ENCODE measurements at places on chromosomes 11 and 22.

DNA sequence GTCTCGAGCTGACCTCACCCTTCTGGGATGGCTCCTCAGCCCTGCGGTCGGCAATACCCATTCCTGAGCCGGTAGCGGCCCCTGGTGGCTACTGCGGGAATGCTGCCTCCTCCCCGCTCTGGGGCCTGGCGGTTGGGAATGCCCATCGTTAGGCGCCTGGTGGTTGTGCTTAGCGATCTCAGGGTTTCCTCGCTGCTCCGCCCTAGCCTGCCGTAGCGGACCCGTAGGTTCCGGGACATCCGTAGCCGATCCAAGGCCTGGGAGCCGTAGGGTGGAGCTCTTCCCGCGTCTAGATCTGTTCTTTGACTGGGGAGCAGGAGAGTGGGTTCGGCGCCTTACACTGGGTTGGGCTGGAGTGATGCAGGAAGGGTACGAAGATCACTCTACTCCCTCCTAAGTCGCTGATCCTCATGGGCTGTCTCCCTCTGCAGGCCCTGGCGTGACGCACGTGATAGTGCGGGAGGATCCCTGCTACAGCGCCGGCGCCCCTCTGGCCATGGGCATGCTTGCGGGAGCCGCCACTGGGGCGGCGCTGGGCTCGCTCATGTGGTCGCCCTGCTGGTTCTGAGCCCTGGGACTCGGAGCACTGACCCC lies 14.8 kb downstream of the PLEKHB1 start:
- peak; percentile 80 for DNase-seq

- no peak for DNase-seq
Observed at GRCh38 chr11:20844630-20845029, 175.2 kb downstream of the NELL1 start.

- DNase-seq: no peak
Observed at GRCh38 chr11:64559351-64560138, 31.5 kb upstream of the SLC22A12 start.

DNA sequence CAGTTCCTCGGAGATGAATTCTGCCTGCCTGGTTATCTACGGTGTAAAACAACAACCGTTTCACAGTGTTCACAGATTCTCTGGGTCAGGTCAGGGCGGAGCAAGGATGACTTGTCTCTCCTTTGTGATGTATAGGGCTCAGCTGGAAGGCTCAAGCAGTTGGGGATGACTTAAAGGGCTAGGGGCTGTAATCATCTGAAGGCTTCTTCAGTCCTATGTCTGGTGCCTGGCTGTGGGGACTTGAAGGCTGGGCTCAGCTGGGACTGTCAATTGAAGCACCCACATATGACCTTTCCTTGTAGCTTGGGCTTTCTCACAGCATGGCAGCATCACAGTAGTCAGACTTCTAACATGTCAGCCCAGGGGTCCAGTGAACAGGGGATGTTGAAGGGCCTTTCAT lies 29.3 kb downstream of the EIF3F start:
- no peak for DNase-seq

- no peak for DNase-seq
Observed at GRCh38 chr22:30381264-30381663, 5.9 kb downstream of the RNF215 start.

- DNase-seq: peak; percentile 3
Observed at GRCh38 chr11:71338801-71339395, 86.5 kb upstream of the SHANK2 start.

- DNase-seq: no peak
Observed at GRCh38 chr11:70623906-70624597, 225.7 kb downstream of the CTTN start.

- DNase-seq: no peak
Observed at GRCh38 chr11:69686856-69687255, 11.7 kb upstream of the LTO1 start.

DNA sequence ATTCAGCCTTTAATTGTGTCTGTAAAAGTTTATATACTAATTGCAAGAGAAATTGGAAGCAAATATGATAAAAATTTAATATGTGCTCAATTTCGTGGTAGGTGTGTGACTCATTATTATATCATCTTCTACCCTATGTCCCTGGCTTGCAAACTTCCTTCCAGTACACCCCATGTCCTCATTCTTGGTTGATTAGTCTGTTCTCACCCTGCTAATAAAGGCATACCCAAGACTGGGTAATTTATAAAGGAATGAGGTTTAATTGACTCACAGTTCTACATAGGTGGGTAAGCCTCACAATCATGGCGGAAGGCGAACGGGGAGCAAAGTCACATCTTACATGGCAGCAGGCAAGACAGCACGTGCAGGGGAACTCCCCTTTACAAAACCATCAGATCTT lies 11.9 kb downstream of the MRGPRX3 start:
- peak; percentile 24 for DNase-seq

DNA sequence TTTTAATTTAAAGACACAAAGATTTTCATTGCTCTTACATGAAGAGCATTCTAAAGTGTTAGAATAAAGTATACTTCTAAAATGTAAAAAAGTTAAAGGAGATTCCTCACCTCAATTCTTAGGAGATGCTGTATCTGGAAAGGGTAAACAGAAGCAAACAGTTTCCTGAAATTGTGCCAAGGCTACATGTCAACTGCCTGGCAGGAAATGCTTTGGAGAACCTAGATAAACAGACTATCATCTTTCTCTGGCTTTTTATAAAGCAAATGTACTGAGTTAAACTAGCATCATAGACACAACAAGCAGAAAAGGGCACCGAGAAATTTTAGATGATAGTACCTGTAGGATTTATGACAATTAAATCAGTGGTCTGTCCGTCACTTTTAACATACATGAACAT lies 24.7 kb upstream of the AKIP1 start:
- DNase-seq: no peak

GRCh38 chr11:26951809-26952515 lies 42.0 kb upstream of the FIBIN start:
- DNase-seq: no peak

GRCh38 chr22:22050141-22050775 lies 67.7 kb upstream of the TOP3B start:
- no peak for DNase-seq

GRCh38 chr11:26023057-26023456 lies 308.9 kb upstream of the ANO3 start:
- DNase-seq: no peak

GRCh38 chr22:28024422-28024888 lies 105.4 kb upstream of the PITPNB start:
- no peak for DNase-seq

DNA sequence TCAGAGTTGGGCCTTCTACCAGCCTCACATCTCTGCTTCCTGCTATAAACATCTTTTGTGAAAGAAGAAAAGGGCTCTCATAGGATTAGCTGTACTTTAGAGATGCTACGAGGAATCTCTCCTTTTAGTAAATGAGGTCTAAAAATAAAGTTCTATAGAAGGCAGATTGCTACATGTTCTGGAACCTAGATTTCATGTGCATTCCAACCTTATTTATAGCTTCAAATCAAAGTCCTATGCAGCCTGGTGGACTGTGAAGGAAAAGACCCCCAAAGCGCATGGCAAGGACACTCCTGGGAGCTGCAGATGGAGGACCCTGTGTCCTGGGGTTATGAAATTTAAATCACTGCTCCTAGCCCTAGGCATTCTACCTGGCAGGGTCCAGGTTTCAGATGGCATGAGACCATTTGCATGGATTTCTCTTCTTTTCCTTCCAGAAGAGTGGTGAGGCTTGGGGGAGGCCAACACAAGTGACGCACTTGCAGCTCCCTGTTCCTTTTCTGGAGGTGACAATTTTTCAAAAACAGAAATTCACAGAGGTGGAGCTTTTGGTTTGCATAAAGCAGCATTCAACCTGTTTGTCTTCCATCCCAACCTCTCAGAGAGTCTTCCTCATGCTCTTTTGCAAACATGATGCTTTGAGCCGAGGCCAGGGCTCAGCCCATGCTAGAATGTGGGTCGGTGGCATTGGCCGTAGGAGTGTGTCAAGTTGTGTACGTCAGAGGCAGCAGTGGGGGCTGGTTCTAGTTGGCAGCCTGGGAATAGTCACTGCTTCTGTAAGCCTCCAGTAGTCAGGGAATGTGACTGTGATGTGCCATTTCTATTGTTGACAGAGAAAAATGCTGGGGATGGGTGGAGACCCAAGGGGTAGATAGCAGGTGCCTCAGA lies 6.3 kb downstream of the CRY2 start:
- DNase-seq: no peak

GRCh38 chr11:12287009-12287373 lies 90.4 kb upstream of the PARVA start:
- DNase-seq: peak; percentile 94

DNA sequence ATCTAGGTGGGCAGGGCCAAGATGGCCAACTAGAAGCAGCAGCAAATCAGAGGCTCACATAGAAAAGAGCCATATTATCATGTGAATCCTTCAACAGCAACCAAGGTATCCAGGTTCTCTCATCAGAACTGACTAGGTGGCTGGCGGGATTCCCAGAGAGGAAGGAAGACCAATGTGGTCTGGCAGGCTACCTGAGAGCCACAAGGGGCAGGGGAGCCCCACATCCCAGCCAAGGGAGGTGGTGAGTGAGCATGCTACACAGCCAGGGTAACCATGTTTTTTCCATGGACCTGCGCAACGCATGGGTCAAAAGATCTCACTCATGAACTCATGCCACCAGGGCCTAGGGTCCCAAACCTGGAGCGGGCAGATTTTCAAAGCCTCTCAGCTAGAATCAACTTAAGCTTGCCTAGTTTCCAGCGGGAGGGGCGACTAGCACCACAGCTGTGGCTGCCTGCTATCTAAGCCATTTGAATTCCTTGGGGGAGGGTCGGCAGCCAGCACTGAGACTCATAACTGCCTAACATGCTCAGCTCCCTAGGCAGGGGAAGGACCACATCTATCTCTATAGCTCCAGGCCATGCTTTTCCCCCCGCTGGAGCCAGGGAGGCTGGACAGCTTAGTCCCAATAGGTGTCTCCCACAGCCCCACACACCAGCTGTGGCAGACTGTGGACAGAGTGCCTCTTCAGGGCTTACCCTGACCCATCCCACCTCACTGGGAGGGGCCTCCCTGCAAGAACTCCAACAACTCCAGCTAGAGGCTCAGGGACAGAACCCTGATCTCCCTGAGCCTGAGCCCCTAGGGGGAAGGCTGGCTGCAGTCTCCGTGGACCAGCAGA lies 28.7 kb upstream of the CASP12 start:
- no peak for DNase-seq

- peak; percentile 90 for DNase-seq
Observed at GRCh38 chr11:19595840-19596751, 116.5 kb upstream of the NAV2 start.

GRCh38 chr11:94823102-94823732 lies 55.1 kb downstream of the AMOTL1 start:
- no peak for DNase-seq

- DNase-seq: peak; percentile 46
Observed at GRCh38 chr11:114448749-114449482, 9.6 kb downstream of the REXO2 start.

- peak; percentile 64 for DNase-seq
Observed at GRCh38 chr11:13338019-13338426, 60.4 kb downstream of the BMAL1 start.

GRCh38 chr11:130562549-130562948 lies 114.1 kb downstream of the ADAMTS15 start:
- no peak for DNase-seq

DNA sequence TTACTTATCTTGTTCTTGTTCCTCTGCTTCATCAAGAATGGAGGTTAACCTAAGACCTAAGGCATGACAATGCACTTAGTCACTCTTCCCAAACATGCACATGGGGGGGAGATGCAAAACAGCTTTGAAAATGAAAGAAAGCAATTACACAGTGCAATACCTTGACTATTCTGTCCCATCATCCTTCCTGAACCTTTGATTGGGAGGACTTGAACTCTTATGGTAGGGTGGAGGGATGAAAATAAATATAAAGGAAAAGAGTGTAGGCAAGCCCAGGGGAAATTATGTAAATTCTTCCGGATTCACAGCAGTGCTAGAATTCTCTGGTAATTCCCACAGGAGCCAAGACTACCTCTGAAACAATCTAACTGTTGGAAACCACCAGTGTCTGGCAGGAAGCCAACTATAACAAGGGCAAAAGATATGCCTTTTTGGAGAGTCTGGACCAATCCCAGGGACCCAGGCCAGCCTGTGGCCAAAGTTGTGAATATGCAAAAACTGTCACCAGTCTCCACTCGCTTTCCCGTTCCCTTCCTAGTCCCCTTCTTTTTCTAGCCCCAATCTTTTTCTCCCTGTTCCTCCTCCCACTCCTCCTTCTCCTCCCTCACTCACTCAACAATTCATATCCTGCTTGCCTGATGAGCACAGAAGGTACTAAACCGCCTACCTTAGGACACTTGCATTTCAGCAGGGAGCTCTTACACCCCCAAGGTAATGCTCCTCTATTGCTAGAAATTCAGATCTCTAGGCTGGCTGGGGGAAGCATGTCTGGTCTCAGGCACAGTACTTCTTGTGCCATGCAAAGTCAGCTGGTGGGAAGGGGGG lies 2.5 kb upstream of the RCN1 start:
- peak; percentile 93 for DNase-seq

- peak; percentile 53 for DNase-seq
Observed at GRCh38 chr22:25202290-25202921, 2.7 kb downstream of the CRYBB3 start.

- DNase-seq: no peak
Observed at GRCh38 chr11:26704249-26704648, 17.6 kb downstream of the SLC5A12 start.

DNA sequence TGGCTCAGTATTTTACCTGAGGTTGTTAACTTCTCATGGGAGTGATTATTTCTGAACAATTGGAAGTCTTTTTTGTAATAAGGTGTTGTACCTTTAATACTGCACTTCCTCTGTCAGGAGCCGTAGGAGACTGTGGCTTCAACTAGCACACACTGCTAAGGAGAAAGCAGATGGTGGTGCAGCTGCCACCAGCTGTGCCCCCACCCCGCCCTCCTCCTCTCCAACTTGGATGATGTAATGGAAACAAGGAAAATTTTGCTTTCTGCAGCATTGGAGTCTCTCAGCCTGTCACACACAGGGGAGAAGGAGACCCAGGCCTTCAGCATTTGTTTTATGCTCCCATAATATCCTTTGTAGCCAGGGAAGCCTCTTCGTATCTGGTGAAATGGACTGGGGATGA lies 91.2 kb downstream of the TEAD1 start:
- peak; percentile 22 for DNase-seq

- DNase-seq: peak; percentile 36
Observed at GRCh38 chr22:46748908-46749675, 11.0 kb upstream of the CERK start.

GRCh38 chr11:34308913-34309585 lies 48.8 kb downstream of the ABTB2 start:
- peak; percentile 48 for DNase-seq

GRCh38 chr22:26314656-26315055 lies 114.4 kb upstream of the ASPHD2 start:
- DNase-seq: no peak

- no peak for DNase-seq
Observed at GRCh38 chr22:16806401-16806800, 18.8 kb downstream of the XKR3 start.

DNA sequence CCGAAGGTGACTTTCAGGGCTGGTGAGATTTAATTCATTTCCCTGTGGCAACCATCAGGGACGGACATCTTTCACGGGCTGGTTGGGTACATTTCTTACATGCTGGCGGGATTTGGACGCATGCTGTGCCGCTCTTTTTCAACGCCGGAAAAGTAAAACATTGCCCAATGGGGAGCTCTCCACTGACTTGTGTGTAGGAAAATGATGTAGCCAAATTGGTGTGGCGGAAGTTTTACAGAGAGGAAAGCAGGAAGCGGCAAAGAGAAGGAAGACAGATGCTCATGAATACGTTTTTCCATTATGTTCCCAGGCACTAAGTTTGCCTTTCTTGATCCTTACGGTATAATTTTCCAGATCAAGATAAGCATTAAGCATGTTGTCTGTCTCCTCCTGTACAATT lies 375.8 kb downstream of the NTM start:
- DNase-seq: no peak

GRCh38 chr11:131666006-131666405 lies 295.6 kb downstream of the NTM start:
- DNase-seq: no peak
